ENCODE measurements at places on chromosomes 5 and 9.
A peak's percentile ranks its signal among the peaks of the same experiment; 100 is the strongest.

DNA sequence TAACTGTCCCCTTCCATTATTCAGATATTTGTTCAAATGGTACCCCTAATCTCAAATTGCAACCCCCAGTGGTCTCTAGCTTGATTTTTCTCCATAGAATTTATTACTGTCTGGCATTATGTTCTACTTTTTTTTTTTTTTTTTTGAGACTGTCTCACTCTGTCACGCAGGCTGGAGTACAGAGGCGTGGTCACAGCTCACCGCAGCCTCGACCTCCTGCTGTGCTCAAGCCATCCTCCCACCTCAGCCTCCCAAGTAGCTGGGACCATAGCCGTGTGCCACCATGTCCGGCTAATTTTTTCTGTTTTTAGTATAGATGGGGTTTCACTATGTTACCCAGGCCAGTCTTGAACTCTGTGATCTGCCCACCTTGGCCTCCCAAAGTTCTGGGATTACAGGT, 2.0 kb upstream of the REEP5 start:
- no peak for DNase-seq

DNA sequence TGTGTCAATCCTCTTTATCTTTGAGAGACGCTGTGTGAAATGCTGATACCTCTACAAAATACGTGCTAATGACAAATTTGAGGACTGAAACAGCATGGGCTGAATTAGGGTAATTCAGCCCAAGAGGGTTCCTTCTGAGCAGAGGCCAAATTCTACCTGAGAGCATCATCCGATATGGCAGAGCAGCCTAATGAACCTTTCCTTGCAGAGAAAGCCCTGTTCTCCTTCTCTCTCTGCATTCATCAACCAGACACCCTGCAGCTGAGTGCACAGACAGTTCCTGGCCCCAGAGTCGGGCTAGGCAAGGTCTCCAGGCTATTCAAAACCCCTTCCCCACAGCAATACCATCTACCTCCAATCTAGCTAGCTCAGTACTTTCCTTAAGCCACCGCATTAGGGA, 77.9 kb downstream of the TRIM32 start:
- no peak for DNase-seq

- DNase-seq: no peak
Observed at GRCh38 chr5:10729320-10730042, 31.6 kb downstream of the DAP start.

- no peak for DNase-seq
Observed at GRCh38 chr9:124684169-124684568, 86.9 kb downstream of the NR6A1 start.

- DNase-seq: no peak
Observed at GRCh38 chr9:88536023-88536324, 996 bp downstream of the NXNL2 start.

- peak; percentile 22 for DNase-seq
Observed at GRCh38 chr5:111655169-111655924, 101.6 kb downstream of the NREP start.

DNA sequence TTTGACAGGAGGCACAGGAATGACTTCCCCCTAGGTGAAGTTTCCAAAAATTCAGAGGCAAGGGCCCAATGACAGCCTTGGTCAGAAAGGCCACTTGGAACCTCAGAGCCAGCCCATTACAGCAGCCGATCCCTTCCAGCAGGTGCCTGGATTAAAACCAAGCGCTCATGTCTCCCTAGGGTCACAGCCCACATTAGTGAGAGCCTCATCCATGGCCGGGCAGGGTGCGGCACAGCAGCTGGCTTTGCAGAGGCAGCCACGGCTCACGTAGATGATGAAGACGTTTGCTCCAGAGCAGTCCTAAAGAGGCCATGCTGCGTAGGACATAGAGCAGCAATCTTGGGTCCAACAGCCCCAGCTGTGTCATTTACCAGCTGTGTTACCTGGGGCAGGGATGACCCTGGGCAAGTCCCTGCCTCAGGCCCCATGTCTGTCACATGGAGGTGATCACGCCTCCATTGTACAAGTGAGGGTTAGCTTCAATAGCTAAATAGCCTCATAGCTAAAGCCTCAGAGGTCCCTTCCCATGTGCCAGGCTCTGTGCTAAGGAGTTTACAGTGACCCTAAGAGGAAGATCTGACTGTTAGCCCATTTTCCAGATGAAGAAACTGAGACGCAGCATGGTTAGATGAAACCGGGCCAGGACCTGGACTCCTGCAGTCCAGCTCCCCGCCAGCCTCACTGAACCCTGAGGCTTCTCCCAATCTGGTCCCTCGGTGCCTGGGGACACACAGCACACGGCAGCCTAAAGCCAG, 39.2 kb downstream of the NEK6 start:
- no peak for DNase-seq

DNA sequence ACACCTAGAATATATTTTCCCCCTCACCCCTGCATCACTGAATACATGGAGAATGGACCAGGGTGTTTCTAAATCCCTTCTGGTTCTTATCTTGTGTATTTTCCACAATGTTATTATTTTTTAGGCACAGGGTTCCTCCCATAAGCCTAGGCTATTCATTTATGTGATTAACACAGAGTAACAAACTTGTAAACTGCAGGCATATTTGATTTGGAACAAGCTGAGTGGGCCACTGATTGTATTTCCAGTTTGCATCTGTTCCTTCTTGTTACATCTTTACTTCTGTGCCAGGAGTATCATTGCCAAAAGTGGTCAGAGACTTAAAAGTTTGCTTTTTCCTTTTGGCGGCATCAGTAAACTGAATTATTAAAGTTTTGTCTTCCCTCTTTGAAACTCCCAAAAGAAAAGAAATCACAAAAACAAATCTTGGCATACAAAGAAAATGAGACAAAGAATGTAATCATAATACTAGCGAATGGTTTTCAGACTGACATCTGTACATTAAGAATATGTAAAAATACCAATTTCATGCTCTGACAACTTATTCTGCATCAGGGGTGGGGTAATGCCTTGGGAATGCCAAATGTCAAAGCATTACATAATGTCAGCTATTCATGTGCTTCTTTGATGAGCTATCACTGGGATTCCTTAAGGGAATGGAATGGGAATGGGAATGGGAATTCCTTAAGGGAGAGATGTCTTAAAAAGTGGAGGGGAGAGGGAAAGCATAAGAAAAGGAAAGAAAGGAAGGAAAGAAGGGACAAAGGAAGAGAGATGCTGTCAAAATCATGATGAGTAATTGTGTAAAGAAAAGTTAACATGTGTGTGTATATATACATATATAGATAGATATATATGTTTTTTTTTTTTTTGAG, 22.2 kb upstream of the PAX5 start:
- DNase-seq: no peak

DNA sequence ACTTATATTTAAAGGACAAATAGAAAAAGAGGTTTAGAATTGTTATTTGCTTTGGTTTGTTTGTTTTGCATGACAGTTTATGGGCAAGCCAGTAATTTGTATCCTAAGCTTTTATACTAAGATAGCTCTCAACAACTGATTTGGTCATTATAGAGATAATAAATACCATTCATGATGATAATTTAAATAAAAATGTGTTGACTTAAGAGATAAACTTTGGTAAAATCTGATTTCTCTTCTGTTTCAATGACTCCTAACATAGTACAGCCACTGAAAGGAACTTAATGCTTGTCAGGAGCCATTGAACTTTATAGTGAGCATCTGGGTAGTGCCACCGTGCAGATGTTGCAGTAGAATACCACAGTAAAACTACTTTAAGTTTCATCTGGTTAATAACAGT, 160.7 kb upstream of the ACOT12 start:
- no peak for DNase-seq

GRCh38 chr5:170025853-170026252, 45.6 kb upstream of the INSYN2B start:
- no peak for DNase-seq

- no peak for DNase-seq
Observed at GRCh38 chr5:160174780-160175437, 54.4 kb upstream of the FABP6 start.

- DNase-seq: no peak
Observed at GRCh38 chr9:3629495-3629894, 103.7 kb upstream of the RFX3 start.

- no peak for DNase-seq
Observed at GRCh38 chr9:105911104-105911911, 217.0 kb downstream of the TMEM38B start.

- no peak for DNase-seq
Observed at GRCh38 chr9:98970532-98971041, 26.9 kb downstream of the COL15A1 start.

DNA sequence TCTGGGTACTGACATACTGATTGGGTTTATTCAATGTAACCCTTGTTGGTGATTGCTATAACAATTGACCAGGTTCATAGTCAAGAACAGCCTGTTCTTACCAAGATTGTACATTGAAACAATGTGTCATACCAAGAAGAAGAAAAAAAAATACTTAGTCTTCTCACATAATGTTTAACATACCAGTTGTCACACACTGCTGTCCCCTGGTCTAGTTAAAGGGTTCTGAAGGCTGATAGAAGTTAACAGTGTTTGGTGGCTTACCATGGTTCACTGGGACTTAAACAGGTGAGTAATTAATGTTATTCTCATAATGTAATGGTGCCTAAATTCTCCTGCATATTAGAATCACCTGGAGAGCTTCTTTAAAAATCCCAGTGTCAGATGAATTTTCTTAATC, 18.5 kb upstream of the CDC42SE2 start:
- DNase-seq: no peak

- no peak for DNase-seq
Observed at GRCh38 chr5:63131626-63132285, 553.1 kb downstream of the LRRC70 start.

DNA sequence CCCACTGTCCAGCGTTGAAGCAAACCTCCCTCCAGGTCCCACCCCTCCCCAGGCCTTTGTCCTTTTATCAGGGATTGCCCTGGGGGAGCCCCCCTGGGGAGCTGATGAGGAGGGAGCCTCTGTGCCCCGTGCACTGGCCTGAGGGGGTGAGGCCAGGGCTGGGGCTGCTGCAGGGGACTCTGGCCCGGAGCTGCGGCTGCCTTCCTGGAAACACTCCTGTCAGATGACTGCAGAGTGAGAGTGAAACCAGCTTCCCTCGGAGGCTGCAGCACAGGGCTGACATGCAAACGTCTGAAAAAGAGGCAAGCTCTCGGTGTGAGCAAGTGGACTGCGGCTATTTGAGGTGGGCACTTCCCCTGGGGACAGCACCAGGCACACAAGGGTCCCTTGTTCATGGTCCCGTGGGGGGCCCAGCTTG, 4.6 kb upstream of the TRAF2 start:
- DNase-seq: peak; percentile 91

DNA sequence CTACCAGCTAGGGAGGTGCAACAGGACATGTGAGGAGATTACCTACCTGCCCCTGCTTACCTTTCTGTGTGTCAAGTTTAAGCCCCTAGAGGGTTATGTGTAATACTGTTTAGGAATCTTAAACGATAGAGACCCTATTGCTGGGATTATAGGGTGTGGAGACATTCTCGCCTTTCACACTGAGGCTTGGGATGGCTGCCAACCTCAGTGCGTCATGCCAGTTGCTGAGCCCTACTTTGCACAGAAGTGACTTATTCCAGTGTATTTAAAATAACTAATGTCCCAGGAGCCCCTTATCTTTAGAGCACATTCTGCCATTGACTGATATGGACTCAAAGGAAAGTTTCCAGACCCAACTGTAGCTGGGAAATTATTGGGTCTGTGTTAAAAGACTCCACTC, 76.6 kb upstream of the XPA start:
- no peak for DNase-seq

GRCh38 chr5:65355301-65355700, 126.4 kb downstream of the ADAMTS6 start:
- DNase-seq: no peak

- no peak for DNase-seq
Observed at GRCh38 chr5:24742334-24742733, 97.6 kb upstream of the CDH10 start.

- DNase-seq: no peak
Observed at GRCh38 chr5:111670826-111671492, 86.0 kb downstream of the NREP start.

GRCh38 chr5:176881816-176882566, 17.2 kb downstream of the HK3 start:
- DNase-seq: no peak

- DNase-seq: no peak
Observed at GRCh38 chr5:123557907-123558306, 45.9 kb downstream of the CSNK1G3 start.

DNA sequence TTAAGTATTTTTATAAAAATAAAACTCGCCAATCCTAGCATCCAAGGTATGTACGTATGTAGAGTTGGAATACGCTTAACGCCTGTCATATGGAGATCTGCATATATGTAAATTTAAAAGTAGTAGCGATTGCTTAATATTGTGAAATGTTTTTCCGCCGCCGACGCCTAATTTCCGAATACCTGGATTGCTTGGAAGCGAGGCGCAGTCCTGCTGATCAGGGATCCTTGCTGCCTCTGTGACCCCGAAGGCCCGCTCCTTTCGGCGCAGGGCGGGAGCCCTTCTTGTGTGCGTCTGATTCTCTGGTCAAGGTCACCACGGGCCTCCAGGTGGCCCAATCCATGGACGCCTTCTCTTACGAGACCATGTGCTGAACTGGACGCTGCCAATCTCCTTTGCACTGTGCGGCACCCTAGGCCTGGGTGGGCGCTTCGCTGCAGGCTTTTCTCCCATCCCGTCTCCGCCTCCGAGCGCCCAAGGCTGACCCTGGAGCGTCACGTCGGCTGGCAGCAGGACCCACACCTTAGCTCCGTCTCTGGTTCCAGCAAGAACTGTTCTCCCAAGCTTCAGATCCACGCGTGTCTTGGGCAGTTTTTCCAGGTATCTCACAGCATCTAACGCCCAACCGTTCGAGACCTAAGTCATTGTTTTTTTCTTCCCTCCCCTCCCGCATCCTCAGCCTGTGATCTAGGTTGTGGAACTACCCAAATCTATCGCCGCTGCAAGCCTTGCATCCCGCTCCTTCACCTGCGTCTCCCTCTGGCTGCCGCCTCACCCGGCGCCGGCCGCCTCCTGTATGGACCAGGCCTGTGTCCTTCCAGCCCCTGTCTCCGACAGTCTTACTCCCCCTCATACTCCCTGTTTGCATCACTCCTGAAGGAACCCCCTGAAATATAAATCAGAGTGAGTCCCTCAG, 3.6 kb upstream of the TRIM41 start:
- no peak for DNase-seq

- peak; percentile 92 for DNase-seq
Observed at GRCh38 chr5:170333161-170333910, 35.8 kb upstream of the LCP2 start.

DNA sequence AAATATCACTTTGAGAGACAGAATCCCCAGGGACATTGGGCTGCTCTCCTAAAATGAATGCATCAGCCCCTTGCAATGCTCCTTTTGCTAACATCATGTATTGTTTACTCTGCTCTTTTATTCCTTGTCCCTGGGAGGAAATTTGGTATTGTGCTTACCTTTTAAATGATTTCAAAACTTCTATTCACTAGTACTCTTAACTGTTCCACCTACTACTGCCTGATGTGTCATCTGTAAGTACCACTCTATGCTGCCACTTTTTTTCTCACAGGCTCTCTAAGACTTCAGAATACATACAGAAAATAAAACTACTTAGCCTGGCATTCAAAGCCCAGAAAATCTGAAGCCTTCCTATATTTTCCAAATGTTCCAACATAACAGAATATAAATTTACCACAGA, 667.2 kb downstream of the BRINP1 start:
- no peak for DNase-seq

GRCh38 chr5:176792655-176793342, 17.6 kb upstream of the UNC5A start:
- DNase-seq: no peak

GRCh38 chr5:180495292-180495691, 1.1 kb downstream of the CNOT6 start:
- DNase-seq: no peak

GRCh38 chr5:89545076-89545475, 662.1 kb upstream of the MEF2C start:
- DNase-seq: no peak

- no peak for DNase-seq
Observed at GRCh38 chr5:141825241-141825671, 53.0 kb downstream of the PCDH1 start.

Data from suppressor macrophage treated with lipopolysaccharide for 4 hours (primary cell).